ENCODE measurements at places on chromosomes 12 and 14.

DNA sequence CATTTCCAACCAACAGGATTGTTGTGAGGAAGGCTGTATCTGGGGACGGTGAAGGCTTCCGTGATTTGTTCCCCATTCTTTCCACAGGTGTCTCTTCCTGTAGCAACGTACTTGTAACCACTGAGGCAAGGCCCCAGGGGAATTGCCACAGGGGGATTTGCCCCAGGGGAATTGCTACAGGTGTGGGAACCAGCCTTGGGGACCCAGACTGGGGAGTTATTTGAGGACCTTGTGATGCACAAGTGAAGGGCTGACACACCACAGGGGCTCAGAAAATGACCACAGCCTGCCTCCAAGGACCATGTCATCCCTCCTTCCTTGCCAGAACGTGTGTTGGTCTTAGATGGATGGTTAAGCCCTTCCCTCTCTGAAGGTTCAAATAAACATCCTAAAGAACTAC, 131.4 kb upstream of the RGS6 start:
- no peak for DNase-seq

DNA sequence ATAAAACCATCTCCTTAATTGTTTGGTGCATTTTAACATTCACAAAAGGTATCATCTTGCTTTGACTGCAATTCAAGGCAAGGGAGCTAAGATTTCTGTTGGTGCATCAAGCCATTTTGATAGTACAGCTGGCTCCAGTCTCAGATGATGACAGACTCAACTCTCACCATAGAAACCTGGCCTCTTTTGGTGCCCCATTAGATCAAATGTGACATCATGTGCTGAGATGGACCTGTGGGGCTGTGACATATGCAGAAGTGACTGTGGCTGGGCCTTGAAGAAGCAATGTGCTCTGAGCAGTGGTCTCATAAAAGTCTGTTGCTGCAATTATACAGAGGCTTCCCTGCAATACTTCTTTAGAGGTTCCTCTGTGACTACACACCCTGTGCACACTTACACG, 88.4 kb downstream of the SLC2A13 start:
- no peak for DNase-seq

DNA sequence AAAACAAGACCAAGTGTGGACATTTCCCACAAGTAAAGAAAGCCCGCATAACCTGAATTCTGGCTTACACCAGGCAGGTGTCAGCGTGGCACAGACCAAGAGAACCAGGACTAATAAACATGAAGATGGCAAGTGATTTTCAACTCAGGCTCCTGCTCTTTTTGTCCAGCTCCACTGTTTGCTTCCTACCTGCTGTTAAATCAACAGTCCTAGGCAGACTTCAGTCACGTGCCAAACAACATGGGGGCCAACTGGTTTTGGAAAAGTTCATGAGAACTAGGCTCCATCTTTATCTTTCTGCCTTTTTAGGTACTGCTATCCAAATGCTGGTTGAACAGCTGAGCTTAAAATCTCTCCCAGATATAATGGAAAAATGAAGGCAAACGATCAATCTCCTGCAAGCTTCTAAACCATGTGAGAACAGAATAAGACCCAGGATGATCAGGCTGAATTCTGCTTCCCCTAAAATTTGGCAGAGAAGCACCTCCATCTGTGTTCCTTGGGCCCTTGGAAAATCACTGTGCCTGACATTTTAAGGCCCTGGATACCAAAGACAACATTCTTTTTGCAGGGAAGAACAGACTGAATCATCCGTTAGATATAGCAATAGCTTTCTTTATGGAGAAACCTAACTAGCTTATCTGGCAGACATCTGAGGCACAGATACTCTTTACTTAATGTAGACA, 215.6 kb upstream of the USP15 start:
- DNase-seq = no peak

DNA sequence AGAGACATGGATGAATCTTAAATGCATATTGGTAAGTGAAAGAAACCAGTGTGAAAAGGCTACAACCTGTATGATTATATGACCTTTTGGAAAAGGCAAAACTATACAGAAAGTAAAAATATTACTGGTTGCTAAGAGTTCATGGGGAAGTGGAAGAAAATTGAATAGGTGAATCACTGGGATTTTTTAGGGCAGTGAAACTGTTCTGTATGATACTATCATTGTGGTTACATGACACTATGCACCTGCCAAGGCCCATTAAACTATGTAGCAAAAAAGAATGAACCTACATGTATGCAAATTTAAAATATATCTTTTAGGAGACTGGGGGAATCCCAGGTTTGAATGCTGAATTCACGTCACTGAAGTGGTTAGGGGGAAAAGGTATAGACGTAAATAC, 12.6 kb upstream of the OR8S1 start:
- no peak for DNase-seq

DNA sequence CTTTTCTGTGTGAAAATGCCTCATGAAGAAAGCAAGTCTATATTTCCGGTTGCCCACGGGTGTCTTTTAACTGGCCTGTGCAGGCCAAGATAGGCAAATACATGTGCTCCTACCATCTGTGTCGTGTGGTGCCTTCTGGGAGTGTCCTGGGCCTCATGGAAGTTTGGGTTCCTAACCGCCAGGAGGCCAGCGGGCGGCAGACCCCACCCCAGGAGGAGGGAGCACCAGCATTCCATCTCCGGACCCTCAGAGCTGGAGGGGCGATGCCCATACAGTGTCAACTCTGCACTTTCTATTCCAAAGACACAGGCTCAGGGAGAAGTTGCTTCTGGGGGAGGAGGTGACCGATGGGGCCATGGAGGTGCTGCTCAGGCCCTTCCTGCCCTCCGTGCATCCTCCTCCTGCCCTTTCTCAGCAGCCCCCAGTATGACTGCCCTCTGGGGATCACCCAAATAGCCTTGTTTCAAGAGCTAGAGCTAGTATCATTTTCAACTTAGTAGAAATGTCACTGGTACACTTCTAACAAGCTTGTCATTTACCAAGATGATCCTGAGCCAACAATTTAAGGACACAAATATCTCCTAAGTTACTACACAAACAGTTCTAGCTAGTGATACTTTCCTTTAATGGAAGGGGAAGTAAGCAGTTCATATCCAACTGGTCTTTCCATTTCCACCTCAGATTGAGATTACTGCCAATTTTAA, 17.8 kb downstream of the CCDC92 start:
- no peak for DNase-seq

DNA sequence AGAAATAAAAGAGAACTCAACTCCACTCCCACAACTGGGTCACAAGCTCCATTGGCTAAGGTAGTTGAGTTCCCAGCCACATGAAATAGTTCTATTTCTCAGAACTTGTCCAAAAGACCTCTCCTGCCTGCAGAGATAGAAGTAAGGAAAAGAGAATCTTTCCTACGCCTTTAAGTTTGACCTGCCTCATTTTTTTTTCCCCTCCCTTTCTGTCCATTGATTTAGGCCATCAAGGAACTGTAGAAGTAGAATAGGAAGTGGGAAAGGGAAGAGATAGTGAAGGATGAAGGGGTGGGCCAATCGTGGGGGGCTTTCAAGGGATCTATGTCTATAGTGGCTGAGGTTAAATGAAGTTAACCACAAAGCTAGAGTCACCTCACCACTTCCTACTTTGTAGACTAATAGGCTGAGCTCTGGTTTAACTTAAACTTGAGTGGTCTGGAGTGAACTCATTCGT, 13.9 kb upstream of the NUDT4 start:
- DNase-seq = no peak

Measured in anterior cingulate cortex (tissue), 58 donors.